ENCODE measurements at places on chromosomes 6 and 20. TPM values are rescaled to one million over a fixed set of nuclear protein-coding genes. Genes with fewer than 3 reads are reported as not detected.

Gene SAMD10
- 2.9 TPM for total RNA-seq

Gene TFEB
- 35.5 TPM for total RNA-seq

- DNase-seq: no peak
These were observed 51.9 kb downstream of the SNAI1 start for GRCh38 chr20:50034567-50035180.

DNA sequence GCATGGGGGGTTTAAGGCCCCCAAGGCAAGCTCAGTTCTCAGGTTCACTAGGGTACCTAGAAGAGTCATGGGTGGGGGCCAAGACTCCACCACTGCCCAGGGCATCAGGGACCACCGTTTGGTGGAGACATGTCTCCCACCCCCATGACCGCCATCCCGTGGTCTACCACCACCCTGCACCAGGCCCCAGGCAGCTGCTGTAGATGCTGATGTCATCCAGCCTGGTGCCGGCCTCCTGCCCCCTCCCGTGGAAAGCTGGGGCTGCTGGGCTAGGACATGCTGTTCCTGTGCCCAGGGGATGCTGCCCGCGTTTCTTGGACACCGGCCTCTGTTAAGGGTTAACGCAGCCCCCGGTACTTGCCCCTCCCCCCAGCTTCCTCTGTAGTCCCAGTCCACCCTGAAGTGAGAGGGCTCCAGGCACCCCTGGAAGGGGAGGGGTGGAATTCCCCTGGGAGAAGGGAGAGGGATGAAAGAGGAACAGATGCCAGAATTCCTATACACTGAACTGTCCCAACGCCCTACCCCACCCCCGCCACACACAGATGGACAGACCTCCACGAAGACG lies 587 bp downstream of the IP6K3 start:
- DNase-seq: no peak

DNA sequence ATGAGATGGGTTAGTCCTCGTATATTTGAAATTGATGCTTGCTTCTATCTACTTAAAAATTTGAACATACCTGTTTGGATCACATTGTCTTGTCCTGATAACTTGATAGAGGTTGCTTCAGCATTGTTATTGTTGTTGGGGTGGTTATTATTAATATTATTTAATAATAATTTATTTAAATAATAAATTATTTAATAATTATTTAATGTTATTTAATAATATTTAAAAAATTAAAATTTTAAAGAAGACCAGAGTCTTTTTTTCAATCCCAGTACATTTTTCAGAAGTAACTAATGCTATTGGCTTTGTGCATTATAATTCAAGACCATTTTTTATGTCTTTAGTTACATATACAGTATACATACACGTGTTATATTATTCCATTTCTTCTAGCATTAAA lies 116.6 kb upstream of the DUSP22 start:
- no peak for DNase-seq

Gene CDH26
- 3.6 TPM for total RNA-seq

DNA sequence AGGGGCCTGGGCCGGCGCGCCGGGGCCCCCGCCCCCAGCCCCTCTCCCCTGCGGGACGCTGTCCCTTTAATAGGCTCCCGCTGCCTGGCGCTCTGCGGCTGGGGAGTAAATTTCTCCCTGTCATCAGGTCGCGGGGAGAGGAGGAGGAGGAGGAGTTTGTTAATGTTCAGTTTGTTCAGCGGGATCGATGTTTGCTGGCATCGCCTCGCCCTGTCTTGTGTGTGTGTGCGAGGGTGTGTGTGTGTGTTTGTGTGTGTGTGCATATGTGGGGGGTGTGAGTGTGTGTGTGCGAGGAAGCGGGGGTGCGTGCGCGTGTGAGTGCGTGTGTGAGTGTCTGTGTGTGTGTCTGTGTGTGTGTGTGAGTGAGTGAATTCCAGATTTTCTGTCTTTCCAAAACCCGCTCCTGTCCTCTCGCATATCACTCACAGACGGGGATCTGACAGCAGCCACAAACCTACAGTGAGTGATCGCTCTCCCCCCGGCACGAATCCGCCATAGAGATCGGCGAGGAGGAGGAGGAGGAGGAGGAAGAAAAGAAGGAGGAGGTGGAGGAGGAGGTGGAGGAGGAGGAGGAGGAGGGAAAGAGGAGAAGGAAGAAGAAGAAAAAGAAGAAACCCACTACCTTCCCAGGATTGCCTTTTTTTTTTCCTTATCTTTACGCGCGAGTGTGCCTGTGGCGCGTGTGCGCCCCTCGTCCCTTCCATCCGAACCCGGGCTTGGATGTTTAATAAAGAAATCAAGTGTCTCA lies at the start of gene TSHZ2:
Gene TSHZ2, plus strand, starts transcription at position 169 of the 748 bp plus-strand sequence. CDS start 936 bp downstream, outside the sequence.
- peak; percentile 60 for DNase-seq

- no peak for DNase-seq
These were observed 362.3 kb downstream of the MAFB start for GRCh38 chr20:40326784-40327183.

Gene NKX2-2
- total RNA-seq: not detected

GRCh38 chr20:5065879-5066383 lies 53.8 kb downstream of the PCNA start:
- DNase-seq: peak; percentile 63

- DNase-seq: no peak
These were observed 73.7 kb upstream of the CITED2 start for GRCh38 chr6:139448051-139448649.

DNA sequence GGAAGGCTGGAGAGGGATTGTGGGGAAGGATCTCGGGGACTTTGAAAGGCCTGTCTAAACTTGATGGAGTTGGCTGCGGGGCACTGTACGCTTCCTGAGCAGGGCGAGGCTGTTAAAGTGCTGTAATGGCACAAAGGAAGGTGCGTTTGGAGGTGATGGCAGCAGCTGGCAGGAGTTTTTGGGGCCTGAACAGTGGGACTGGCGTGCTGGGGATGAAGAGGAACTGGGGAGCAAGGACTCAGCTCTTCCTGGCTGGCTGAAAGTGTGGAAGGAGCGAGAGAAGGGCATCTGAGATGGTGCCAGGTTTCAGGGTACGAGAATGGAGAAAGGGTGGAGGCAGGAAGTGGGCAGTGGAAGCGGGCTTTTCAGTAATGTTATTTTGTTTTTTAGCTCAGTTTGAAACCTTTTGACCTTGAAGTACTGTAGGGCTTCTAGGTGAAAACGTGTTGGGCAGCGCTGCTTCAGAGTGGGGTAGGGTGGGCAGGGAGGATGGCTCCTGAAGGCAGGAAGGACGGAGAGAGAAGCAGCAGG lies 8.0 kb downstream of the TMEM181 start:
- DNase-seq: no peak
